A549 treated with ZK216348 at 1 μM for 4 hours (cell line): ENCODE measurements at places on chromosomes 3 and 15. TPM values are rescaled to one million over a fixed set of nuclear protein-coding genes. Genes with fewer than 3 reads are reported as not detected.

Gene FETUB
- total RNA-seq, result 0.14 to 0.34 TPM (median 0.28 TPM) in 3 of 5 replicates, not detected in the others

Gene PLSCR5
- total RNA-seq, result not detected in 5 replicates

Gene CRABP1
- 1.0 to 2.1 TPM (median 1.3 TPM) in 5 replicates for total RNA-seq

Gene B3GNT5
- 14.0 to 30.1 TPM (median 24.7 TPM) in 5 replicates for total RNA-seq

Gene TIGIT
- total RNA-seq, result not detected in 5 replicates

Gene CLRN1
- not detected in 5 replicates for total RNA-seq

Gene ABHD14A
- total RNA-seq, result 8.0 to 15.6 TPM (median 14.1 TPM) in 5 replicates

Gene GOLGA8G
- not detected in 5 replicates for total RNA-seq

Gene CPLX3
- 0.07 TPM in 1 of 5 replicates, not detected in the others for total RNA-seq

Gene C3orf22
- total RNA-seq, result not detected in 5 replicates

Gene FBXL22
- 0.17 to 0.44 TPM (median 0.22 TPM) in 5 replicates for total RNA-seq

Gene TGFBR2
- 48.1 to 61.9 TPM (median 53.9 TPM) in 5 replicates for total RNA-seq

Gene ILDR1
- total RNA-seq, result not detected in 5 replicates

Gene PAQR9
- total RNA-seq, result 2.3 to 4.1 TPM (median 3.0 TPM) in 5 replicates

Gene IQCH
- 1.2 to 2.4 TPM (median 1.5 TPM) in 5 replicates for total RNA-seq

Gene ADAMTS7
- 3.0 to 9.7 TPM (median 7.5 TPM) in 5 replicates for total RNA-seq

Gene HAPLN3
- 14.7 to 33.6 TPM (median 27.3 TPM) in 5 replicates for total RNA-seq

Gene GLCE
- total RNA-seq, result 14.3 to 20.0 TPM (median 18.7 TPM) in 5 replicates

Gene PLA2G4B
- 0.51 to 3.3 TPM (median 2.2 TPM) in 5 replicates for total RNA-seq

Gene FBXL2
- 6.4 to 9.5 TPM (median 8.6 TPM) in 5 replicates for total RNA-seq

Gene IGSF11
- 2.7 to 6.4 TPM (median 4.9 TPM) in 5 replicates for total RNA-seq

Gene TRH
- not detected in 5 replicates for total RNA-seq
